ENCODE measurements at places on chromosomes 3 and 15.

- no peak for DNase-seq
Observed at GRCh38 chr3:55804170-55805095, 317.3 kb upstream of the WNT5A start.

DNA sequence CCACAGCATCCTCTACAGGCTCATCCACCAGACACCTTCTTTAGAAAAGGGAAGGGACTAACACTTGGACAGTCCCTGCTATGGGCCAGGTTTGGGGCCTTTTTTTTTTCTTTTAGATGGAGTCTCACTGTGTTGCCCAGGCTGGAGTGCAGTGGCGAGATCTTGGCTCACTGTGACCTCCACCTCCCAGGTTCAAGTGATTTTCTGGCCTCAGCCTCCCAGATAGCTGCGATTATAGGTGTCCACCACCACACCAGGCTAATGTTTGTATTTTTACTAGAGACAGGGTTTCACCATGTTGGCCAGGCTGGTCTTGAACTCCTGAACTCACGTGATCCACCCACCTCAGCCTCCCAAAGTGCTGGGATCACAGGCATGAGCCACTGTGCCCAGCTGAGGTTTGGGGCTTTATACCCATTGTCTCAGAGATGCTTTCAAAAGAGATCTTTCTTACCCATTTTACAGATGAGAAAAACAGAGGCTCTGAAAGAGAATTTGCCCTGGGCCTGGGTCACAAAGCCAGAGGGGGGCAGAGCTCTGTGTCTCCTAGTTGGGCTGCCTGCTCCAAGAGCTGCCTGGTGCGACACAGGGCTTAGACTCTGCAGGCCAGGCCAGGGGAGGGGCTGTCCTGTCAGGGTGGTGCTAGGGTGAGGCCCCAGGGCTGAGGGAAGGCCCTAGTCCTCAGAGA is 11.6 kb downstream of the LINGO1 start:
- DNase-seq, result no peak

GRCh38 chr3:136078421-136079364 is 113.2 kb downstream of the PPP2R3A start:
- peak; percentile 62 for DNase-seq

DNA sequence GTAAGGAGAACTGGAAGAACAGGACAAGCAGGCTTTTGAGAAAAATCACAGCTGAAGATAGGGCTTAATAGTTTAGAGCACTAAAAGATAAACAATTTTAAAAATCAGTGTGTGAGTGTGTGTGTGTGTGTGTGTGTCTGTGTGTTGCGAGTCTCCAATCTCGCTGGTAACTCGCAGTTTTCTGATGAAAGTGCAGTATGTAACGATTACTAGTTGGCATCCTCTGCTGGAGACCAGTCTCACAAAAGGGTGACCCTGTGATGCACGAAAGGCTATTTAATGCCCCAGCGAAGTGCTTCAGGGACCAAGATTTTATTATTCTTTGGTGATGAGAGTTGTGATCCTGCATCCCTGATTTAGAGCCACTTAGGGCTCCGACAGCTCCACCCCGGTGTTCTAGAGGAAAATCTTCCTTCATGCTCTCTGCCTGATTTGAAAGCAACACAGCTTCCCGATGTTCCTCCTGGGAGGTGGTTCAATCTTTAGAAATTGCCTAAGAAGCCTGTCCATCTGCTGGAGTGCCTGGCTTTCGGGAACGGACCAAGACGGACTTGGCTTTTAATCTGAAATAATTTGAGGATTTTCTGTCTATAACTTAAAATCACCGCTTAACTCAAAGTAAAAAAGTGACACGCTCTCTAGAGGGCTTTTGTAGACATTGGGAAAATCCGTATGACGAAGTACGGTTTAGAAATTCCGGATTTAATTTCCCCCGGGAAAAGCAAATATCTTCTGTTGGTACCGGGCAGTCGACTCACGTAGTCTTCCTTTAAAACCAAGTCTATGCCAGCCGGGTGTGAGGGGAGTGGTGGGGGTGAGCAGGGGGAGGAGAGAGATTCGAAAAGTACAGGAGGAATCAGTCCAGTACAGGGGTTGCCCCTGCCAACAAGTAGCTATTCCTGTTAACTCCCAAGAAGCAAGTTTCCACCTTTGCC is 1.1 kb upstream of the ALCAM start:
- peak; percentile 62 for DNase-seq

- DNase-seq, result no peak
Observed at GRCh38 chr15:34851751-34852150, 56.4 kb upstream of the ACTC1 start.

DNA sequence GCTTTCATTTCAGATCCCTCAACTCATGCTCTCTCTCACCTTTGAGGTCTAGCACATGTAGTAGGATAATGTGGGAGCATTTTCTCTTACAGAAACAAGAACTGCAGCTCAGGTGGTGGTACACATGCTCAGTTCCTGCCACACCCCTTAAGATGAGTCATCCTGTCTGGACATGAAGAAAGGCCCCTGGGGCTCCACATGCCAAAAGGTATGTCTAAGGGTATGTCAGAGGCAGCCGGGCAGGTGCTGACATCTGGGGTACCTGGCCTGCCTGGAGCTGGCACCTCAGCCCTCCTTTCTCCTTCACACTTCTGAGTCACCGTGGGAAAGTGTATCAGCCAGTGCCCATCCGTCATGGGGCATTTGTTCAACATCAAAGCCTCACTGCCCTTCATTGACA is 209.9 kb downstream of the OCA2 start:
- no peak for DNase-seq

DNA sequence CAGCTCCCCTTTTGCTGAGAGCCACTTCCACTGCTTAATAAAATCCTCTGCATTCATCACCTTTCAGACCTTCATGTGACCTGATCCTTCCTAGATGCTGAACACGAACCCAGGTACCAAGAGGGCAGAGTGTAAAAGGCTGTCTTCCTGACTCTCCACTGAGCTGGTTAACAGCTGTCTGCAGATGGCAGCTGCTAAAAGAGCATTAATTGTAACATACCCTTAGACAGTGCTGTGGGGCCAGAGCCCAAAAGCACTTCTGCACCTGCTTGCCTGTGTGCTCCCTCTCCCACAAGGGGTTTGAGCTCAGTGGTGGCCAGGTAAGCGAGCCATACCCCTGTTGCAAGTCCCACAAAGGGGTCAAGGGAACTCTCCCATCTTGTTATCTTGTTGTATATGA is 187.3 kb downstream of the UBE2E2 start:
- no peak for DNase-seq

DNA sequence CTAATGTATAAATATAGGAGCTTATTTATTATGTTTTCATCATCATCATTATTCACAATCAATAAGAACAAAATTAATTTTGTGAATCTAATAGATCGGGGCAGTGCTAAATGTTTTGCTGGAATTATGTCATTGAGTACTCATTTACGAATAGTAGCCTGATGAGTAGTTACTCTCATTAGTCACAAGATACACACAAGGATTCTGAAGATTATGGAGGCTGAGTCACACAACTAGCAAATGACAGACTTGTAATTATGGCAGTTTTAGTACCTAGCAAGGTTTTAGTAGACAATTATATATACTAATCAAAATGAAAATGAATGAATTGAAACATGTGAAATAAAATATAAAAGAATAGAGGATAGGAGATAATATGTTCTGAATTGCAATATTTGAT is 954.2 kb downstream of the CADM2 start:
- DNase-seq, result no peak

DNA sequence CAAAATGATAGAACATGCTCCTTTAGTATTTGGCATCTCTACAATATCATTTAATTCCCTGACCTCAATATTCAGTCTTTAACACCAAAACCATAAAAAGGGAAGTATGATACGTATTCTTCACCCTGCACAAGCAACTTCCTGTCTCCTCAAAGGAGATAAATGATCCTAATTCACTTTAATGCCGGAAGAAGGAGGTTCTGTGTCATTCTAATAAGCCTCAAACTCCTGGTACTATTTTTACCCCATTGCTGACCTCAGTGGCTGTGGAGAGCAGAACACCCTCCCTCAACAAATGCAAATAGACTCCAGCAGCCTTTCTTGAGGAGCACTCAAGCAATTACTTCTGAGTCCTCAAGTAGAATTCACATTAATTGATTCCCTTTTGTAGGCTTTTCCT is 173.3 kb downstream of the TMEM108 start:
- DNase-seq, result no peak

- no peak for DNase-seq
Observed at GRCh38 chr3:19432669-19433068, 284.4 kb downstream of the KCNH8 start.

- DNase-seq, result no peak
Observed at GRCh38 chr15:89767411-89767915, 8.7 kb upstream of the MESP2 start.

DNA sequence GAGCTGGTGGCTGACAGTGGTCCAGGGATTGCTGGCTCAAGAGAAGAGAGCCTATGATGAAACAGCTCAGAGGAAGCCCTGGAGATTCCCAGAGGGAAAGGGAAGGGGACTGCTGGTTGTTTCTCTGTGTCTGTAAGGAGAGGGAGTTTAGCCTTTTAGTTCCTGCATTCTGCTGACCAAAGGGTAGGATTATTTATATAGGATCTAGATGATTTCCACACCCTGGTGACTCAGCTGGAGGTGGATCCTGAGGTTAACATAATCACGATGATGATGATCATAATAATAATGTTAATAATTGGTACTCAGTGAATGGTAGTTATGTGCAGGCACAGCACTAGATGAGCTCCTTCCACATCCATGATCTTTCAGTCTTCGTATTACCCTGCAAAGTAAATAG is 144.9 kb downstream of the EPHB1 start:
- no peak for DNase-seq

DNA sequence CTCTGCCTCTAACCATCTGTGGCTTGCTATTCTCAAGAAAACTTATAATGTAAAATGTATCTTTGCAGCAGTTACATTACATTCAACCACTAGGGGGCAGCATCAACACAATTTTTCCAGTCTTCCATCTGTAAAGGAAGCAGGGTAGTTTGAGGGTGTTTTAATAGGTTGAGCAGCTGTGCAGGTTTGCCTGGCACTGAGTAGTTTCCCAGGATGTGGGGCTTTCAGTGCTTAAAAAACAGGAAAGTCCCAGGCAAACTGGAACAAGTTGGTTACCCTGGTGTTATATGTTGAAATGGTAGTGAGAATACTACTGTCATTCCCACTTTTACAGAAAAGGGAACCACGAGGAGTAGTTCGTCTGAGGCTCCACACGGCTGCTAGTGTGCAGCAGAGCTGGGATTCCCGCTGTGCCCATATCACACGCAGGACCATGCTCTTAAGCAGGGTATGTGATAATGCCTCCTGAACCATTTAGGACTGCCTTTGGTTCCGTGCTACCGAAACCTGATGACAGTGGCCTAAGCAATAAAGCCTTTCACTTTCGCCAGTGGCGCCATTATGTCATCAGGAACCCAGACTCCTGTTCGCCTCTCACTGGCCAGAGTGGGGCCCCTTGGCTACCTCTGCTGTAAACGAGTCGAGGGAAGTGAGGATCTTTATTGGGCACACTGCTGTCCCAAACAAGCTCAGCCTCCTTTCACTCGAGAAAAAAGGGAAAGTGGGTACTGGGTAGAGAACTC is 64.7 kb upstream of the ZBTB38 start:
- peak; percentile 88 for DNase-seq

DNA sequence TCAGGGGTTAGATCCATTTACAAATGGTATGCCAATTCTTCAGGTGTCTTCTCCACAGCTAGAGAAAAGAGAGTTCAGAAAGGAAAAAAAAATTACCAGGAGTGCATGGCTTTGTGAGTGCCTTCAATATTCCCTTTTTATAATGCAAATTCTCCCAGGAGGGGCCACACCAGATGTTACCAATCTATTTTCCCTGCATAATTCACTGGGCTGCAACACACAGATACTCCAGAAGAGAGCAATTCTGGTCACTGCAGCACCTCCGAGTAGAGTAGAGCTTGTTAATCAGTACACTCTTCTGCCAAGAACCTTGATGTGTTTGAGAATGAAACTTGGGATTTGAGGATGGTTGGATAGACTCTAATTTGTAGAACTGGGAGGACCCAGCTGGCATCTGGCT is 80.7 kb upstream of the SPRED1 start:
- no peak for DNase-seq

DNA sequence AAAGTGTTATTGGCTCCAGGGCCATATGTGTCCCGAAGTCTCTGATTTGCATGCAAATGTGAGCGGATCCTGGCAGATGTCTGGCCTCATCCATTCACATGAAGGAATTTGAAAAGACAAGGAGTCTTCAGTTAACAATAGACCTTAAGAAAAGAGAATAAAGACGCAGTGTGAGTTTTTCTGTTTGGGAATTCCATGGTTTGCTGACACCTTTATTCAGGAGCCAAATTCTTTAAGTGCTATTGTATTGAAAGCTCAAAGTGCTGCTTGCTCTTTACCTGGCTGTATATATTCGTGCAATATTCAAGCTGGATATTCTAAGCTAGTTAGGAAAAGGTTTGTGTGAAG is 2.2 kb downstream of the LRRN1 start:
- no peak for DNase-seq

GRCh38 chr3:41001556-41001955 is 197.7 kb upstream of the CTNNB1 start:
- no peak for DNase-seq
